ENCODE measurements at places on chromosomes 1 and 21.

DNA sequence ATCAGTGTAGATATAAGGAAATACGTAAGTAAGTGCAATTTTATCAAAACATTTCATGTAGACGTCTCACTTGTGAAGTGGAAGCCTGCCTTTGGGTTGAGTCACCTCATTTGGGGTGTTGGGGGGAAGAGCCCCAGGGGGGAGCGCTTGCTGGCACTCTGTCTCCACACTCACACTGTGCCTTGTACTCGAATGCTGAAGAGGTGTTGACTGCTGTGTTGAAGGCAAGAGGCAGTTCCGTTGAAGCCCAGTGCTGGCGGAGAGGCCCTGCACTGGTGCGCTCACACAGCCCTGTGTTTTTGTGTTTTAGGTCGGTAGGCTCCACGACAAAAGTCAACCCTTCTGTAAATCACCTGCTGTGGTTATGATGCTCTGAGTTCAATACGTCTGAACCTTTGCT is 131.9 kb upstream of the COL6A1 start:
- DNase-seq, result no peak

GRCh38 chr1:203186091-203186445 is 436 bp downstream of the CHI3L1 start:
- DNase-seq, result no peak

DNA sequence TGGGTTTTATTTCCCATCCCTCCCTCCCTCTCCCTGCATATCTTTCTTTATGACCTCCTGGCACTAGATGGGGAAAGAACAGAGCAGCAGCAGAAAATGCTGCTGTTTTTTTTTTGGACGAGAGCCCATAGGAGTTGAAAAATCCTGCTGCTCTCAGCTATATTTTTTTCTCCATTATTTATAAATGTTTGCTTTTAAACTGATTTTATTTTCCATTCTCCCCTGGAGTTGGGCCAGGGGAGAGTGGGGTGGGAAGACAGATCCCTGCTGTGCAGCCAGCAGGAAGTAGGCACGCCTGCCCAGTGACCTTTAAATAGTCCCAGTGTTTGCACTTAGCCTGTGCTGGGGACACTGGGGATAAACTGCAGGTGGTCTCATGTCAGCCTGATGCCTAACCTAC is 17.4 kb downstream of the SFT2D2 start:
- no peak for DNase-seq

- DNase-seq, result no peak
Measured at GRCh38 chr1:202498542-202498941, 150.0 kb downstream of the PPP1R12B start.

DNA sequence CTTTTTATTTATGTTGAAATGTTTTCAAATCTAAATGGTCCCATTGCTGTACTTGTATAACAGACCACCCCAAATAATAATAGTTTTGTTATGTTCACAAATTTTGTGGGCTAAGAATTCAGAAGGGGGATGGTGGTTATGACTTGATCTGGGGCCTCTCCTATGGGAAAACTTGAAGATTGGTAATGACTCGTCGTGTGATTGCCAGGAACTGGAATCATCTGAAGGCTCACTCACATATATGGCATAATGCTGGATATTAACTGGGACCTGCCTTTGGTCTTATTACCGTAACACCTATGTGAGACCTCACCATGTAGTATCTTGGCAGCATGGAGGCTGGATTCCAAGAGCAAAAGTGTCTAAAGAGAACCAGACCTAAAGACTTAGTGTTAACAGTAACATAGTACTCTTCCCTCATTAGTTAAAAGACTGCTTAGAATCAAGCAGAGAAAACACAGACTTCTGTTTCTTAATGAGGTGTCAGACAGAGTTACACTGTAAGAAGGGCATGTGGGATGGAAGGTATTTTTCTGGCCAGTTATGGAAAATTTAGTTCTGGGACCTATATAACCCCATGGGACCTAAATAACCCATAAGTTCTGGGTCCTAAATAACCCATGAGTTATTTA is 11.9 kb downstream of the LYPLAL1 start:
- no peak for DNase-seq

DNA sequence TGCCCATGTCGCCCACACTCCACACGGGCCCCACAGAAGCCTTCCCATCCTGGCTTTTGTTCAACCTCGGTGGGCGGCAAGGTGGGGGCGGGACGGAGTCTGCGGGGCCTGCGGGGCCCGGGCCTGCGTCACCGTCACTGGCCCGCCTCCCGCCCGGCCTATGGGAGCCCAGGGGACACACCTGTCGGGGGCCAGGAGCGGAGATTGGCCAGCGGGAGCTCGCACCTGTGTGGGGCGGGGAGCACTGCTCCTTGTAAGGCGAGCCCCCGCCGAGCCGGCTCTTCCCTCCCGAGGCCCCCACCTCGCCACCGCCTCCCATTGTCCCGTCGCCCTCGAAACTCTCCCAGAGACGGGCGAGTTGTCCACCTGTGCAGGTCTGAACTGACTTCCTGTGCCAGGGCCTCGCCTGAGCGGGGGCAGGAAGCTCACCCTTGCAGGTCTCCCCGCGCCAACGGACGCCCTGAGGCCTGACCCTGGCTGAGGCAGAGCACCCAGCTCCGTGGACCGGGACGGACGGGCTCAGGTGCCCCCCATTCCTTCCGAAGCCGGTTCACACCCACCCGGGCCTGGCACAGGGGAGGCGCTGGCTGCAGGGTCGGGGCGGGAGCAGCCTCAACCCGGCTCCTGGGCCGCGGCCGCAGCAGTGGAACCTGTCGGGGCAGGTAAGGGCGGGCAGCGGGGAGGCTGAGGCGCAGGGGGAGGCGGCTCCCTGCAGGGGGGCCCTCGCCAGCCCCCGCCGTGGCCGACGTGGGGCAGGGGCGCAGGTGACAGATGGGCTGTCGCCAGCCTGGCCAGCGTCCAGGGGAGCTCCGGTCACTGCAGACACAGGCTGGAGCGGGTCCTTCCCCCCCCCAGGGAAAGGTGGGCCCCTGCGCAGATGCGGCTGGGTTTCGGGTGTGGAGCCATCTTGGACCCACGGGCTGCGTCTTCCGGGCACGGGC is 10.8 kb upstream of the TTLL10 start:
- no peak for DNase-seq

DNA sequence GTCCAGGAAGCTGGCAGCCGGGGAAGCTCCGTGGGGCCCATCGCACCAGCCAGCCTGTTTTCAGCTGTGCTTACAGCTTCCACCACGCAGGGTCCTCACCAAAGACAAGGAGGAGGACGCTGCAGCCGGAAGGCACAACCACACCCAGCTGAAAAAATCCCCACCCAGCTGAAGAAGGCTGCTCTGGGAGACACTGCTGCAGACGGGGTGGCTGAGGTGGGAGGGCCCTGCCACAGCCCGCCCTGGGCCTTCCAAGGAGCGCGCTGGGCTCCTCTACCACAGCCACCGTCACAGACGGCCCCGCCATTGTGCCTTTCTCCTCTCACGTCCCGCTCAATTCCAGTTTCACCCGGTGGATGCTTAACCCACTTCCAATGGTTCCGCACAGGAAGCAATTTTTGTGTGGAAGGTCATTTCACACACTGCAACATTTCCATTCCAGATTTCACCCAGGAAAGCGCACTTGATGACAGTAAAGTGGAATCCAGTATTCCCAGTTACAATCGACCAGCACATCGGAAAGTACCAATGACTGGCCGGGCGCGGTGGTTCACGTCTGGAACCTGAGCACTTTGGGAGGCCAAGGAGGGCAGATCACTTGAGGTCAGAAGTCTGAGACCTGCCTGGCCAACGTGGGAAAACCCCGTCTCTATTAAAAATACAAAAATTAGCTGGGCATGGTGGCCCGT is 47.9 kb downstream of the NPHP4 start:
- DNase-seq, result no peak

DNA sequence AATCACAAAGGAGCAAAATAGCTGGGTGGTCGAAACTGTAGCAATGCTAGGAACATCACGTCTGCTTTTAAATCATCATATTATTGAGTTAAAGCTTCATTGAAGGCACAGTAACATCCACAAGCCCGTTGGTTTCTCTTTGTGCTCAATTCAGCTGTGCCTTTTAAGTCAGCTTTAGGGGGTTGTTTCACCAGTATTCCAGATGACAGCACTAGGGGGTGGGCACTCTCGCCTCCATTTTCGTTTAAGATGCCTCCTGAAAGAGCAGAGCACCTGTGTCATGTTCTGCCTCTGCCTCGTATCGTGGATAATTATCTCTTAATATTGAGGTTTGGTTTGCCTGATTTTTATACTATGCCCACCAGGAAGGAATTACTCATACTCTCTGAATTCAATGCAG is 139.8 kb upstream of the PTBP2 start:
- DNase-seq, result no peak

GRCh38 chr21:42414928-42415769 is 11.4 kb downstream of the UBASH3A start:
- DNase-seq, result peak; percentile 93

GRCh38 chr1:178684542-178685000 is 40.5 kb upstream of the RALGPS2 start:
- DNase-seq, result no peak

- DNase-seq, result no peak
Measured at GRCh38 chr1:9332513-9333143, 39.9 kb downstream of the SPSB1 start.

DNA sequence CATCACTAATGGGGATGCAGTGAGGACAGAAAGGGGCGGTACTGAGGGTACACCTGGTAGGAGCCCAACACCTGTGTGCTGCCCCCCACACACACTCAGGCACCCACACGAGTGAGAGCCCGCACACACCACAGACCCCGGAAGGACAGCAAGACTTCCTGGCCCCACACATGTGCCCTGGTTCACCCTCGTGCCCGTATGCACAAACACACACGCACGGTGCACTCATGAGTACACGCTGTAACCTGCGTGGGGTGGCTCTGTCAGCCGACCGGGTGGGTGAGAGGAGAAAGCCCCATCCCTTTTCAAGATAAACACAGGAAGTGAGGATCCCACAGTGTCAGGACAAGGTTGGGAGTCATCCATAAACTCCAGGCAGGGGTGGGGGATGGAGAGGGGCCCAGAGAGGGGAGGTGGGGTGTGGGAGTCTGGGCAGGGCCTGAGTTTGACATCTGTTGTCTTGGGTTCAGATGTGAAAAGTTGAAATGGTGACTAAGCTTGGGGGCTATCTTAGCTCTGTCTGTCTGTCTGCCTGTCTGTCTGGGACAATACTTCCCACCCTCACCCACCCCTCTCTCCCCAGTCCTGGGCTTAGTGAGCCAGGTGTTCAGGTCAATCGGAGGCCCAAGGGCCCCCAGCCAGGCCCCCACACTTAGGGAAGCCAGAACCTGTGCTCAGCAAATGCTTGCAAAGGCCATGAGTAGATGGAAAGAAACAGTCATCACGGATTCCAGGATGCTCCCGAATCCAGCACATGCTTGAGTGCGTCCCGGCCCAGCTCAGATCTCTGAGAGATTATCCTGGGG is 119.8 kb upstream of the ZBTB40 start:
- DNase-seq, result no peak

DNA sequence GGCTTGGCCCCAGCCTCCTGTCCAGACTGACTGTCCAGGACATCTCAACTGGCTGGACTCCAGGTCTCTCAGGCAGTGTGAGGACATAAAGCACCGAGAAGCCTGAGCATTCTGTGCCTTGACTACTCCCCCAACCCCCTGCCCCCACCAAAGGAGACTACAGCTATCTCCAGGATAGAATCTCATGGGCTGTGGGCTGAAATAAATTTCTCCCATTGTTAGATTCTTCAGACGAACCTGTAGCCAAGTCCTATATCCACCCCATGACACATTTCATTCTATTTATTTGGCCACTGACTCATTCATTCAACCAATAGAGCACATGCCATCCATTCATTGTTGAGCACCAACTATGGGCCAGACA is 11.4 kb downstream of the VWA5B1 start:
- DNase-seq, result no peak

- DNase-seq, result peak; percentile 82
Measured at GRCh38 chr1:155206891-155207805, 549 bp downstream of the THBS3 start.

DNA sequence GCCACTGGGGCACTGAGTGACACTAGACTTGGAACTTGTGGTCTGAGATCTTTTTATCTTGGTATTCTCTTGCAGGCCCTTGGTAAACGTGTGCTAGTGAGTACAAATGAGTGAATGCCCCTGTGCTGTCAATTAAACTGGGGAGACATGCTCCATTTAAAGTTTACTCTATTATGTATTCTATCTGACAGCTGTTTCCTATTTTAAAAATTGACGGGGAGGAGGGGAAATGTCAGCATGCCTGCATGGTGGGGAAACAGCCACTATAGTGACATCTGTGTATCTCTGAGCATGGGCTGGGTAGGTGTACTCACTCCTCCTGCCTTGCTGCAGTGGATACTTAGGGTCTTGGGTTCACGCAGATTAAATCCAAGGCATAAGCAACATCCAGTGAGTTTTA is 59.0 kb upstream of the IKBKE start:
- no peak for DNase-seq

DNA sequence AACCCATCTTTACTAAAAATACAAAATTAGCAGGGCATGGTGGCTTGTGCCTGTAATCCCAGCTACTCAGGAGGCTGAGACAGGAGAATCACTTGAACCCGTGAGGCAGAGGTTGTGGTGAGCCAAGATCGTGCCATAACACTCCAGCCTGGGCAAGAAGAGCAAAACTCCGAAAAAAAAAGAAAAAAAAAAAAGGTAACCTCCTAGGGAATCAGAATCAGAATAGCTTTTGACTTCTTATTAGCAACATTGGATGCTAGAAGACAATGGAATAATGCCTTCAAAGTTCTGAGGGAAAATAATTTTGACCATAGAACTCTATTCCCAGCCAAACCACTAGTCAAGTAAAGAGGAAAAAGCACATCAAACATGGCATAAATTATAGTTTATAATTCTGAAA is 60.9 kb downstream of the LMO4 start:
- no peak for DNase-seq

- no peak for DNase-seq
Measured at GRCh38 chr1:57013522-57013921, 47.7 kb upstream of the C8B start.

GRCh38 chr1:43044572-43045361 is 86.1 kb upstream of the SLC2A1 start:
- no peak for DNase-seq

DNA sequence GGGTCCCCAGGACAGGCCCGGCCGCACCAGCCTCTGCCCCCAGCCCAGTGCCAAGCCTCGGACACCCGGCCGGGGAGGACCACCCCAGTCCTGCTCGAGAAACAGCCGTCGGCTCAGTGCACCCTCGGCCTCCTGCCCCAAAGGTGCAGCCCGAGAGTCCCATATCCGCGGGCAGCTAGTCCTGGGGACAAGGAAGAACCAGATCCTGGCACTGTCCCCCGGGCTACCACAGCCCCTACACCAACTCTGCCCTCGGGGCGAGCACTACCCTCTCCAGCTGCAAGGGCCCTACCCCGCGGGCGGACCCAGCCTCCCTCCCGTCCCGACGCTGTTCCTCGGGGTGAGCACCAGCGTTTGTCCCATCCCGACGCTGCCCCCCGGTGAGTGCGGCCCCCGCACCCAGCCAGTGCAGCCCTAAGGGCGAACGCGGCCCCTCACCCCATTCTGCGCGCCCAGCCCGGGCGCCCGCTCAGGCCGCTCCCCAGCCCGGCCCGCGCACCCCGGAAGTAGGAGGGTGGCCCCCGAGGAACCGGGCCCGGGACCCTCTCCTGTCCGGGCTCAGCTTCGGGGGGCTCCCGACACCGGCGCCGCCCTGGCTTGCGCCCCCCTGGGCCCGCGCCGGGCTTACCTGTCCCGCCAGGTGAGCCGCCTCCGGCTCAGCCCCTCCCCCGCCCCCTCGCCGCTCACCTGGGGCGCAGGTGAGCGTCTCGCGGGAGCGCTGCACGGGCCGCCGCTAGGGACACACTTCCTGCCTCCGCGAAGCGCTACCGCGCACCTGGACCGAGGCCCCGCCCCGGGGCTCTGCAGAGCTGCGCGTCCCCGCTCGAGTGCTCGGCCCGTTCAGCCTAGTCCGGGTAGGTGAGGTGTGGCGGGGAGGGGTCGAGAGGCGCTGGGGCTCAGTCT is at the start of gene KDF1:
TSS of gene KDF1 (minus strand) at position 747 of the 903 bp plus-strand sequence. CDS start 8,088 bp downstream, outside the sequence.
- DNase-seq, result no peak

Measured in activated T-cell treated with anti-CD3 and anti-CD28 coated beads for 24 hours (primary cell).